ENCODE measurements at places on chromosomes 3 and 15.

DNA sequence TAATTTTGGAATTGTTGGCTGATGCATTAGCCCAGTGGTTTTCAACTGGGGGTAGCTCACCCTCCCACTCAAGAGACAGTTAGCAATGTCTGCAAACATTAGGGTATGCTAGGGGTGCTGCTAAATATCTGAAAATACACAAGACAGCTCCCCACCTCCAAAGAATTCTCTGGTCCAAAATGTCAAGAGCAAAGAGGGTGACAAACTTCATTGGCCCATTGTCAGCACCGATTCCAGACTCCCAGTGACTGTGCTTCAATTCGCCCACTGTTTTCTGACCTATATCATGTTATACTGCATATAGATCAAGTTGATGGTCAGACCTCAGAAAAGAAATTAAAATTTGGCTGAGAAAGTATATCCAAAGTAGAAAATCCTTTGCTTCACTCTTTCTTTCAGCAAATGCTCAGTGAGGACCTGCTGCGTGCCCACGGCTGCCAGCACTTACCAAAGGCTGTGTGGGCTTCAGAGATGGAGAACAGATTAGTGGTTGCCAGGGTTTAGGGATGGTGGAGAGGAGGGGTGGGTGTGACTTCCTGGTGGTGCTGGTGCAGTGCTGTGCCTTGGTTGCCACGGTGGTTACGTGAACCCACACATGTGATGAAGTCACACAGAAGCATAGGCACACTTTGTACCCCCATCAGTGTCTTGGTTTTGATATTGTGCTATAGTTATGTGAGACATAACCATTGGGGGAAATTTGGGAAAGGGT is 204.0 kb downstream of the PLCL2 start:
- DNase-seq, result no peak

DNA sequence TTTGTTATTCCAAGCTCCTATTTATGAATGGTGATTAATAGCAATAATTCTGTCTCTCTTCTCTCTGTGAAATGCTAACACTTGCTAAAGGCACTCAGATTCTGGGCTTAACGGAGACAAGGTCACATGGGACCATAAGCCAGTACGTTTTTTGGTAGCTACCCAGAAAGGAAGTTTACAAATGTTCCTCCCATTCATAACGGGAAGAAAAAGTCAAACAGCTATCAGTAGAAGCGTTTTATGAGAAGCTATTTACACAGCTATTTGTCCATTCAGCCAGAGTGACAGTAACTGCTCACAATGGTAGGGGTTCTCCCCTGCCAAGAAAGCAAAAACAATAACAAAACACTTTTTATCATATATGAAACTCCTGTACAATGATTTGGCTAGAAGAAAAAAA is 51.5 kb downstream of the ZMAT3 start:
- DNase-seq, result no peak

DNA sequence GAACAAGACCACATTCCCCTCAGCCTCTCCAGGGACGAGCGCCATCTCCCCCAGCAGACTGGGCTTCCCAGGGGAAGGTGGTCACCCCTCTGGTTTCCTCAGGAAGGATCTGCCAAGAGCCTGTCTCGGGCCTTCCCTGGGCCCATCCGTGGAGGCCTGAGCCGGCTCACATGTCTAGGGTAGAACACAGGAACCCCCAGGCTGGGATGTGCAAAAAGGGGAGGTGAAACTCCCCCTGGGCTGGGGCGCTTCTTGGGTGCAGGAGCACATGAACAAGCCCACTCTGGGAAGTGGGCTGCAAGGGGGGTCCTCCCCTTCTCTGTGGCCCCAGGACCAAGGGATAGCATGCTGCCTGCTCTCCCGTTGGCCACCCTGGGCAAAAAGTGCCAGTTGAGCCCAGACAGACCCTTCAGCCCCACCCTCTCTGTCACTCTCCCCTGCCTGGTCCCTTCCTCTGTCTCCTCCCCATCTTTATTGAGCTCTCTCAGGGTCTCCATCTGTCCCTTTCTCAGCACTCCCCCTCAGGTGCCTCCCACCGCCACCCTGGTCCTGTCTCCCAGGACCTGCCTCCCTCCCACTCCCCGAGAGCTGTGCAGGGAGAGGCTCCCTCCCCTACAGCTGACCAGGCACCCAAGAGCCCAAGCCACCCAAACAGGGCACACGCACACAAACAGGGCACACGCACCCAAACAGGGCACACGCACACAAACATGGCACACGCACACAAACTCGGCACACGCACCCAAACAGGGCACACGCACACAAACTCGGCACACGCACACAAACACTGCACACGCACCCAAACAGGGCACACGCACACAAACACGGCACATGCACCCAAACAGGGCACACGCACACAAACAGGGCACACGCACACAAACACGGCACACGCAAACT is 864 bp downstream of the SEMA3G start:
- no peak for DNase-seq

GRCh38 chr3:59818033-59818918 is 768.5 kb upstream of the CFAP20DC start:
- DNase-seq, result peak; percentile 41

GRCh38 chr3:65170390-65171042 is 482.7 kb upstream of the ADAMTS9 start:
- DNase-seq, result no peak

GRCh38 chr15:80550219-80550907 is 144.7 kb upstream of the ABHD17C start:
- DNase-seq, result no peak

DNA sequence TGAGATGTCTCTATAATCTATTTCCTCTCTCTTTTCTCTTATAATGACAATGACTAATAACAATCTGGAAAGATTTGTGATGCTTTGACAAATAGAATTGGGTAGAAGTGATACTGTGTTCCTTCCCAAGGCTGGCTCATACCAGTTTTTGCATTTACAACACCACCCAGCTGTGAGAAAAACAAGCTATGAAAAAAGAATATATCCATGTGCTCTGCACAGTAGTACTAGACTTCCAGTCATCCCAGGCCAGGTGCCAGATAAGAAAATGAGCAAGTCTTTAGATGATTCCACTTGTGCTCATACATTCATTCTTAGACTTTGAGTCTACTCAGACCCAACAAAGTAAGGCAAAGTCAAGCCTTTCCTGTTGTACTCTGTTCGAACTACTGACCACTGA is 350.2 kb upstream of the POU1F1 start:
- DNase-seq, result no peak

- DNase-seq, result peak; percentile 35
Measured at GRCh38 chr15:64163659-64164362, 989 bp upstream of the PPIB start.

DNA sequence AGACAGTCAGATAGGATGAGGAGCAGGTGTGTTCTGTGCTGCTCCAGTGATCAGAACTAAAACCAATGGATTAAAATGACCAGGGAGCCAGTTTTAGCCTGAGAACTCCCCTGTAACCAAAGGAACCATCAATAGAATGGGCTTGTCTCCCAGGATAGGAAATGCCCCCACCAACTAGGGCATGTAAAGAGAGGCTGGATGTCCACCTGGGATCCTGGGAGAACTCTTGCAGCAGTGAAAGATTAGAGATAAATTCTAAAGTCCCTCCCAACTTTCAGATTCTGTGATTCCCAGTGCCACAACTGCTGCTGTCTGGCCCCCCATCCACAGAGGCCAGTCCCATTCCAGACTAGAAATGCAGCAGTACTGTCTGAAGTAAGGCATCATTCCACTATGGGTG is 33.8 kb downstream of the HDC start:
- DNase-seq, result no peak

- no peak for DNase-seq
Measured at GRCh38 chr3:12042638-12043037, 38.5 kb downstream of the SYN2 start.

GRCh38 chr3:11543141-11543947 is 100.4 kb downstream of the VGLL4 start:
- DNase-seq, result no peak

GRCh38 chr3:3305084-3305483 is 125.6 kb upstream of the CRBN start:
- DNase-seq, result no peak

- no peak for DNase-seq
Measured at GRCh38 chr15:74778599-74778970, 3.3 kb upstream of the CSK start.

GRCh38 chr3:13509816-13510192 is 29.7 kb downstream of the HDAC11 start:
- no peak for DNase-seq

- no peak for DNase-seq
Measured at GRCh38 chr3:23566499-23566898, 239.3 kb upstream of the UBE2E1 start.

- DNase-seq, result no peak
Measured at GRCh38 chr15:72534523-72534922, 60.4 kb downstream of the ARIH1 start.

DNA sequence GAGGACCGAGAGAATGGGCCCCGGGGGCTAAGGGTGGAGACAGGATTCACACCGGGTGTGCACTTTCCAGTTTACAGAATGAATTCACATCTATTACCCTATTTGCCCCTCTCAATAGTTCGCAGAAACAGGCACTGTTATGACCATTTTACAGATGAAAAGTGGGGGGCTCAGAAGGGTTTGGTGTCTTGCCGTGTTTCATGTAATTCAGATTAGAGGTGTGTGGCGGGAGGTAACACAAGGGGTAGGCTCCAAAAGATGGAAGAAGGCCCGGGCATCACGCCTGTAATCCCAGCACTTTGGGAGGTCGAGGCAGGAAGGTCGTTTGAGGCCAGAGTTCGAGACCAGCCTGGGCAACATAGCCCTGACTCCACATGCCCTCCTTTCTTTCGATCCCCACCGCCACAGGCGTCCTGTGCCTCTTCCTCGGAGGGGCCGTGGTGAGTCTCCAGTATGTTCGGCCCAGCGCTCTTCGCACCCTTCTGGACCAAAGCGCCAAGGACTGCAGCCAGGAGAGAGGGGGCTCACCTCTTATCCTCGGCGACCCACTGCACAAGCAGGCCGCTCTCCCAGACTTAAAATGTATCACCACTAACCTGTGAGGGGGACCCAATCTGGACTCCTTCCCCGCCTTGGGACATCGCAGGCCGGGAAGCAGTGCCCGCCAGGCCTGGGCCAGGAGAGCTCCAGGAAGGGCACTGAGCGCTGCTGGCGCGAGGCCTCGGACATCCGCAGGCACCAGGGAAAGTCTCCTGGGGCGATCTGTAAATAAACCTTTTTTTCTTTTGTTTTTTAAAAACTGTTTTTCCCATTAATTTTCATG is 3.4 kb downstream of the DUOXA2 start:
- no peak for DNase-seq

- no peak for DNase-seq
Measured at GRCh38 chr15:70186152-70186551, 88.4 kb upstream of the TLE3 start.

- no peak for DNase-seq
Measured at GRCh38 chr3:50612234-50612882, 784 bp upstream of the CISH start.

GRCh38 chr15:88020806-88021205 is 235.7 kb downstream of the NTRK3 start:
- DNase-seq, result no peak

DNA sequence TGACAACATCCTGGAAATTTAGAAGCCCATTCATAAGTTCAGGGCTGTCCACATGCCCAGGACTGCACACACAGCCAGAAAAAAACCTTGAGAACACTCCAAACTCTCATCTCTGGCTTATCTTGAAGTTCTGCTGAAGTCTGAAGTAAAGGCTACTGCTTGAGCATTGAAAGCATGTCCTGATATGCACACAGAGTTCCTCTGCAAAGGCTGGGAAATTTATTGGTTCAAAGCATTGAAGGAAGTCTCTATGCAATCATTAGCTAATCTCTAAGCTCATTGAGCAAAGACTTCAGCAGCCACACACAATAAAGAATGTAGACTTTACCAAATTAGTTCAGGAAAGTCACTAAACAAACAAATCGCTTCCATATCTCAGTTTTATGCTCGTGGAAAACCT is 162.0 kb upstream of the STT3B start:
- peak; percentile 49 for DNase-seq

- no peak for DNase-seq
Measured at GRCh38 chr3:32347343-32348125, 44.1 kb upstream of the CMTM7 start.

- no peak for DNase-seq
Measured at GRCh38 chr3:132325103-132325606, 7.9 kb downstream of the ACP3 start.

DNA sequence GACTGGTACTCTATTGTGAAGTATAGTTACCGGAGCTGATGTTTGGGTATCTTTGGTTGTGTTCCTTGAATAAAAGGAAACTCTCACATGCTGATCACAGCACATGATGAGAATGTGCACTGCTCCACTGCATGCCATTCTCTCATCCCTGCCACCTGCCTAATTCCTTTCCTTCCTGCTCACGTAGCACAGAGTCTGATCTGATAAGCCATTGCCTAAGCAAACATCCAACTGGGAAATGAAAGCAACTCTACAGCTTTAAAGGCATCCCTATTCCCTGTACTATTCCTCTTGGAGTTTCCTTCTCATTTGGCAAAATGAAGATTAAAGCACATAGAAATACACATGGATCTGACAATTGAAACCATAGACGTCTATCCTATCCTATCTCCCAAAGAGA is 359.8 kb downstream of the C3orf38 start:
- DNase-seq, result no peak

DNA sequence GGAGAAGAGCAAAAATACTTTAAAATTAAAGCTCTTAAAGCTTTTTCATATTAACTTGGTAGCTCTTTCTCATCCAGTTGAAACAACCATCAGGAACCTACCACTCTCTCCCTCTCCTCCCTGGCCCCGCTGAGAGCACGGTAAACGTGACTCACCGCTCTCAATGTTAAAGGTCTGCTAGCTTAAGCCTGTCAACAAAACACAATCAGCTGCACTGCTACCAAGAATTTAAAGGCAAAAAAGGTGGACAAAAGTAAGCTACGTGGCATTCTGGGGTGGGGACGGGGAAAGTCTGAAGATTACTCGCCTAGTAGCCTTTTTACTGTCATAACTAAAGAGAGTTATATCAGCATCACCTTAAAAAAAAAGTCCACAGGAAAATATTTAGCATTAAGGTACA is 8.4 kb upstream of the GP5 start:
- no peak for DNase-seq

DNA sequence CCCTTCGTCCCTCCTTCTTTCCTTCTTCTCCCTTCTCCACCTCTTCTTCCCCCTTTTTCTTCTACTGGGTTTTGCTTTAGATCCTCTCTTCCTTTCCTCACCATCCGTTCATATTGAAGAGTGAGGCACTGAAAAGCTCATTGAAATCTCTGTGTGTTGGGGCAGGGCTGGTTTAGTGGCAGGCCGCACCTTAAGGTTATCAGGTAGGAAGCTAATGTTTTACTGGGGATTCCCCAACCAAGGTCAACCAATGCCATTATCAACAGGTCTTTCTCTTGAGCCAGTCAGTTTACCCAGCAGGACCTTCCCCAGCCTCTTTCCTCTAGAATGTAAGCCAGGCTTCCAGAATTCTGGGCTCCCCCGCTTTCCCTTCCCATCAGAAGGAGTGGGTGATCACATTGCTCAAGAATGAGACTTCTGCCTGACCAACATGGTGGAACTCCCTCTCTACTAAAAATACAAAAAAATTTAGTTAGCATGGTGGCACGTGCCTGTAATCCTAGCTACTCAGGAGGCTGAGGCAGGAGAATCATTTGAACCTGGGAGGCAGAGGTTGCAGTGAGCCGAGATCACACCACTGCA is 11.5 kb upstream of the VPS8 start:
- no peak for DNase-seq

GRCh38 chr15:31605467-31605931 is 278.9 kb downstream of the KLF13 start:
- DNase-seq, result no peak
